ENCODE measurements at places on chromosomes 1 and 21.

GRCh38 chr1:246532519-246532918 lies 25.4 kb upstream of the SMYD3 start:
- DNase-seq: no peak

DNA sequence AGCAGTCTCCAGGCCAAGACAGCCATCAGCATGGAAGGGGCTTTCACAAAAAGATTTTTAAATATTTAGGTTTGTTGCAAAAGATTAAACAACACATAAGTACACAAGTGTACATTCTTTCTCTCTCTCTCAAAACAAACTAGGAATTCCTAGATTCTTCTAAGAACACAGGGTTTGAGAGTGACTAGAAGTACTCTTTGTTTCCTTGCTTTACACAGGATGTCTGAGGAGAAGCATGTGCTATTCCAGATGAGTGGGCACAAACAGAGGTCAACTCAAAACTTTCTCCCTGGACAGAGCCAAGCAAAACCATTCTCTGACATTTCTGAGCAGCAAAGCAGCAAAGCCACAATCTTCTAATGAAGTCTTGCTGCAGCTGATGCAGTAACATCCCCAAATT lies 210.6 kb upstream of the HOOK1 start:
- no peak for DNase-seq

DNA sequence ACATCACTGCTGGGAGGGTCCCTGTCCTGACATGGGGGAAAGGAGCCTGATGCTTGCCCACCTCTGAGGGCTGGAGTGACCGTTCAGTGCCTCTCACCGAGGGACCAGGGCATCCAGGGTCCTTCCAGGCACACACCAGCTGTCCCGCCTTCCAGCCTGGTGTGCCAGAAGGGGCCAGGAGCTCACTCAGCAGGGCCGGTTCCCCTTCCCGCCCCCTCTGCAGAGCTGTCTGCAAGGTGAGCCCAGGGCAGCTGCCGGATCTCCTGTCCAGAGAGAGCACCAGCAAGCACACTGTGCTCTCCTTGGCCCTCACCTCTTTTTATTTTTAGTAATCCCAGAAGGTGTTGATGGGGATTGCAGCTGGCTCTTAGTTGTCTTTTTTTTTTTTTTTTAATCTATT lies 16.9 kb downstream of the H6PD start:
- DNase-seq: no peak

DNA sequence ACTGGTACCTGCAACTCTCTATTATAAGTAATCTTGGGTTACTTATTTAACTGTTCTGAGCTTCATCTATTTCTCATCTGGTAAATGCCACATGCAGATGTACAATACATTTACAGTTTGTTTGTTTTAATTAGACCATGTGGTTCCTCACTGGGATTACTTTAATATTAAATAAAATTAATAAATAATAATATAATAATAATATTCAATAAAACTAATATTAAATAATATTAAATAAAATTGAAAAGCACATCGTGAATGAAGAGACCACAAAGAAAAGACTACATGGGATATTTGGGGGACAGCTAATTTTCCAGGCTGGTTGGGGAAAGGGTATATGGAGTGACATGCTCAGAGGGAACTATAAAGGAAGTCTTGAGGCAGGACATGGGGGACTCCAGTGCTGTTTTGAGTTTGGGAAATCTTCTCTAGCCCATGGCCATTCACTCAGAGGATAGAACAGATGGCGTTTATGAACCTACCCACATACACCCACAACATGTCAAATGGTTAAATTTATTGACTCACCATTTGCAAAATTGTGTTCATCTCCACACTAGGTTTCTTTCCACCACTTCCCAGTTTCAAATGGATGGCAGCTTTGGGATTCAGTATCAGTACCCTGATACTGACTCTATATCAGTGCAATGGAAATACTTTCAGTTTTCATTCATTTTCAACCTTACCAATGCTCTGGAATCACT lies 25.6 kb downstream of the DIRAS3 start:
- DNase-seq: no peak

DNA sequence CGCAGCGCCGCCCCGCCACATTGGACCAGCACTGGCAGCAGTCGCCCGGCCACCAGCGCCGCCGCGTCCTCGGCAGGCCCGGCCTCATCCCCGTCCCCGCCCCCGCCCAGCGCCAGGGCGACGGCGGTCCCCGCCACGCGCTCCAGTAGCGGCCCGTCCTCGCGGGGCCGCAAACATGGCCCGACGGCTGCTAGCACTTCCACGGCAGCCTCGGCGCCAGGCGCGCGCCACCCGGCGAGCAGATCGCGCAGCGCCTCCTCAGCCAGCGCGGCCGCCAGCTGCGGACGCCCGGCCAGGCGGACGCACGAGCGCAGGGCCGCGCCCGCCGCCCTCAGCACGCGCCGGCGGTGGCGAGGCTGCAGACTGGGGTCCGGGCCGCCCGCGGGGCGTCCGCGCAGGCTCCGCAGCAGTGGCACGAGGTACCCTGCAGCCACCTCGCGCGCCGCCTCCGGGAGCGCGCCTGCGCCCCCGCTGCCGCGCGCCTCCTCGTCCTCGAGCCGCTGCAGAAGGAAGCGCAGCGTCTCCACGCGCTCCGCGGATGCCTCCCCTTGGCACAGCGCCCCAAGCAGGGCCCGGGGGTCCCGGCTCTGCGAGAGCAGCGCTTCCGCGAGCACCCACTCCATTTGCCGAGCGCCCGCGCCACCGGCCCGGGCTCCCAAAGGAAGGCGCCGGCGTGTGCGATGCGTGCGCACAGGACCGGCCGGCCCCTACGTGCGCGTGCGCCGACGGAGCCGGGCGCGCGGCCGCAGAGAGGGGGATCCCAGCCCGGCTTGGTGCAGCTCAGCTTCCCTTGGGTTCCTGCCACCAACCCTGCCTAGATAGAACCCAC lies at the start of gene TARBP1:
TSS of gene TARBP1 (minus strand) at position 699 of the 829 bp plus-strand sequence. CDS start at position 623, 76 bp downstream.
- peak; percentile 86 for DNase-seq

- DNase-seq: no peak
Measured at GRCh38 chr1:175646439-175647209, 96.8 kb downstream of the TNR start.

GRCh38 chr1:201026234-201026633 lies 2.7 kb upstream of the KIF21B start:
- DNase-seq: no peak

- peak; percentile 98 for DNase-seq
Measured at GRCh38 chr1:205229399-205229871, 1.7 kb downstream of the TMCC2 start.

- no peak for DNase-seq
Measured at GRCh38 chr1:178603926-178604325, 91.0 kb downstream of the TEX35 start.

DNA sequence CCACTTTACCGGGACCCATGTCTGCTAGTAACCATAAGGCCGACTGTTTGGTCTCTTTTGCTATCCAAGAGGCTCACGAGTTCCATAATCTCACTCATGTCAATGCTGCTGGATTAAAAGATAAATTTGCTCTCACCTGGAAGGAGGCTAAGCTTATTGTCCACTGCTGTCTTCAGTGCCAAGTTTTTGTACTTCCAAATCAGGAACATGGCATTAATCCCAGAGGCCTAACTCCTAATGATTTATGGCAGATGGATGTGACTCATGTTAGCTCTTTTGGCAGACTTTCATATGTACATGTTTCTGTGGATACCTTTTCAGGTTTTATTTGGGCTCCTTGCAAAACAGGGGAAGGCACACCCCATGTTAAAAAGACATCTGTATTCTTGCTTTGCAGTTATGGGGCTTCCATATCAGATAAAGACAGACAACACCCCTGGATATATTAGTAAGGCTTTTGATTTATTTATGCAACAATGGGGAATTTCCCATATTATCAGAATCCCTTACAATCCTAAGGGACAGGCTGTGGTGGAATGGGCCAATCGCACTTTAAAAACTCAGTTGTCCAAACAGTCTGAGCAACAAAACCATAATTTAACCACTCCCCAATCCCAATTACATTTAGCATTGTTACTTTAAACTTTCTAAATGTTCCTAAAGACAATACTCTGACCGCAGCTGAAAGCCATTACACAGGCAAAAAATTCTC lies 162.7 kb downstream of the IER5 start:
- peak; percentile 13 for DNase-seq

DNA sequence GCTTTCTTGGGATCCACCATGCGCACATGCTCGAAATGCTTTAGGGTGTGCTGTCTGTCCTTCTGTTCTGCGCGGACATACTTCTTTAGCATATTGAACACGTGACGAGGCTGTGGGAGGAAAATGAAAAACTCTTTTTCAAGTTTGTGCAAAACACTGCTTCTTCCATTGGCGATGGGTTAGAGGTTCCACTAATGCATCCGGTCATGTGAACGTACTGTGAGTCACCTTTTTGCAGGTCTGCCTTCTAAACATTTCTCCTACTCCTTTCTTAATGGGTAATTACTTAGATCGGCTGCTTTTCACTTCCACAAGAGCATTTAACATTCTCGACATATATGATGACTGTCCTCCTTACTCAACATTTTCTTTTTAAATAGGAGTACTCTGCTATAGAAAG lies 214.9 kb downstream of the APP start:
- no peak for DNase-seq

Measured in A549 (cell line).